Non-pigmented ciliary epithelial cell (primary cell): ENCODE measurements at places on chromosomes 1 and 21.
A peak's percentile ranks its signal among the peaks of the same experiment; 100 is the strongest.

- peak; percentile 87 for DNase-seq
Observed at GRCh38 chr21:38839328-38840286, 33.9 kb downstream of the ETS2 start.

- DNase-seq = no peak
Observed at GRCh38 chr21:27035791-27036190, 68.9 kb upstream of the ADAMTS5 start.

GRCh38 chr21:38468989-38469388 lies 29.3 kb downstream of the ERG start:
- no peak for DNase-seq

DNA sequence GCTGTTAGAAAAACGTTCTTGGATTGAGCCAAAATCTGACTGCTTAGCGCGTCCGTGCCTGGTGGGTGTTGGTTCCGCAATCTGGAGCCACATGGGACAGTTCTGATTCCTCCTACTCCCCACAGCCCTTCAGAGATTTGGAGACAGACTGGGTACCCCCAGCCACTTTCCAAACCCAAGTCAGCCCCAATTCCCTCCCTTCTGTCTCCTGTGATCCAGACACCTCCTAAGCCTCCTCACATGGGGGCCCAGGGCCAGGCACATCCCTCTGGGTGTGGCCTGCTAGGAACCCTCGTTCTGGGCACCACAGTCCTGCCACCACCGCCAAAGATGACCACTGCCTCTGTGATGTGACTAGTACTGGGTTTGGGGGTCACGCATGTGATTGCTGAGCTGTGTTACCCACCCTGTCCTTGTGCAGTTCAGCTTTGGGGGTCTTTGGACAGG lies 4.8 kb downstream of the PLA2G5 start:
- no peak for DNase-seq

DNA sequence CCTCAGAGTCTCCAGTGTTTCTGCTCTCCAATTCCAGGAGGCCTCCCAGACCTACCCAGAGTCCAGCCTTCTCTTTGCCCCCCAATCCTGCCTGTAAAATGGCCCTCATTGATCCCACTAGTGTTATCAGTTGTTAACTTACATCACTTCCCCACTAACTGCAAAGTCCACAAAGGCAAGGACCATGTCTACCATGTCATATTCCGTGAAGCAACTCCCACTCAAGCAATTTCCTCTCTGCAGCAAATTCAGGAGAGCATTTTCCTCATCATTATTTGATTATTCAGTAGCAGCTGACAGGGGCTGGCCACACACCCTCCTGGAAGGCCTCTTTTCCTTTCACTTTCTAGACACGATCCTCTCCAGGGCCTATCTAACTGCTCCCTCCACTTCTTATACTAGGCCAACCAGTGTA lies 153.5 kb downstream of the RERE start:
- DNase-seq = no peak

DNA sequence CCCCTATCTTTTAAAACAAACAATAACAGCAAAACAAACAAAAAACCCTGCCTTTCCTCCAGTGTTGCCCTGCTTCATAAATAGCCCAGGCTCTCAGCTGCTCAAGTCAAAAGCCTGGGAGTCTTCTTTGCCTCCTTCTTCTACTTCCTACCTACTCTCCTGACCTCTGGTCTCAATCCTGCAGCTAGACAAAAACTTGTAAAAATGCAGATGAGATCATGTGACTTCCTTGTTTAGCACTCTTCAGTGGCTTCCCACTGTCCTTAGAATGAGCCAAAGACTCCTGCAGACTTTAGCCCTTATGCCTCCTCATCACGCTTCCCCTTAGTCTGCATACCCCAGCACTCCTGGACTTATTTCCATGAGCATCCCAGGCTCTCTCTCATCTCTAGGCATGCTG lies 55.0 kb upstream of the ZNF644 start:
- DNase-seq = no peak

GRCh38 chr1:147769106-147769505 lies 8.7 kb upstream of the GJA5 start:
- no peak for DNase-seq

DNA sequence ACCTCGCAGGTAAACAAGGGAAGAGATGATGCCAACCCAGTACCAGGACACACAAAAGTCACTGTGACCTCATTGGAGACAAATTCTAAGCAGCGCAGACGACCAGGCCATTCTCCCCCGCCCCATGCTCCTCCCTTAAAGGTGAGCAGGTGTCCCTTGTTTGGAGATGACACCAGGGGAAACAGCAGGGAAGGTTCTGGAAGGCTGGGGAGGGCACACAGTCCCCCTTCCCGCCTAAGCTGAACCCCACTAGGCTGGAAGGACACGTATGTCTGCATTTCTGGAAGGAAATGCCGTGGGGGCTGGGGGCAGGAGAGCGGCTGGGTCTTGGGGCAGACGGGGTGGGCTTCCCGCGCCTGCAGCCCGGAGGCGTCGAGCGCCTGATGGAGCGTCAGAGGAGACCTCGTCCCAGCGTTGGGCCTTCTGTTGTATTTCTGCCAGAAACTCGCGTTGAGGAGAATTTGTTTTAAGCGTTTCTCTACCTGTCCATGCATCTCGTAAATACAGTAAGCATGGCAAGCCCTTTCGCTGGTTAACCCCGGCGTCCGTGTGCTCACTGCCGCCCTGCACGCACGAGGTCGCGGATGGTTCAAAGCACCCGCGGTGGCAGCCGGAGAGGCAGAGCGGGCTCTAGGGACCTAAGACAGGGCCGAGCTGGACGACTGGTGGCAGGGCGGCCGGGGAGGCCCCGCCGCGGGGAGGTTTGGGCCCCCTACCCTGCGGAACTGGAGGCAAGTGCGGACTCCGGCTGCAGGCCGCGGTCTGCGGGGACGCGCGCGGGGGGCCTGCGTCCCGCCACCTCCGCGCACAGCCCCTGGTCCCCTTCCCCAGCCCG lies 1.2 kb upstream of the LHX4 start:
- no peak for DNase-seq
